ENCODE measurements at places on chromosomes 16 and 17.

DNA sequence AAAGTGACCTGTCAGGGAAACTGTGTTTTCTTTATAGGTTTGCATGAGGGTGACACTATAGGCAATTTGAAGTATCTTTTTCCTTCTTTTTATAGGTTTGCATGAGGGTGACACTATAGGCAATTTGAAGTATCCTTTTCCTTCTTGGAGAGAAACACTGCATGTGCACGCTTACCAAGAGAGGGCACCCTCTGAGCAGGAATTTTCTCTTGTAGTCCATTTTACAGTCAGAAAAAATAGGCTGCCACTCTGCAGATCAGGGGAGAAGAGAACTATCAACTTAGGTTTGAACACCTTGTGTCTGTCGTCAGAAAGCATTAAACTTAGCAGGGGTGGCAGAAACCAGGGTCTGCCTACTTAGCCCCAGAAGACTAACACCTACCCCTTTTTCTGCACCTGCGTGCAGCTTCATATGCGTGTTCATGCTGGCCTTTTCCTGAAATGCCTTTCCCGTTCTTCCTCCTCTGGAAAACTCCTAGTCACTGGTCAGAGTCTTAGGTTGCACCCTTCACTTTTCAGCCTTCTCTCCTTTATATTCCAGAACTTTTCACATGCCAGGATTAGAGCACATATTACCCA, 16.4 kb upstream of the SMIM36 start:
- no peak for DNase-seq

DNA sequence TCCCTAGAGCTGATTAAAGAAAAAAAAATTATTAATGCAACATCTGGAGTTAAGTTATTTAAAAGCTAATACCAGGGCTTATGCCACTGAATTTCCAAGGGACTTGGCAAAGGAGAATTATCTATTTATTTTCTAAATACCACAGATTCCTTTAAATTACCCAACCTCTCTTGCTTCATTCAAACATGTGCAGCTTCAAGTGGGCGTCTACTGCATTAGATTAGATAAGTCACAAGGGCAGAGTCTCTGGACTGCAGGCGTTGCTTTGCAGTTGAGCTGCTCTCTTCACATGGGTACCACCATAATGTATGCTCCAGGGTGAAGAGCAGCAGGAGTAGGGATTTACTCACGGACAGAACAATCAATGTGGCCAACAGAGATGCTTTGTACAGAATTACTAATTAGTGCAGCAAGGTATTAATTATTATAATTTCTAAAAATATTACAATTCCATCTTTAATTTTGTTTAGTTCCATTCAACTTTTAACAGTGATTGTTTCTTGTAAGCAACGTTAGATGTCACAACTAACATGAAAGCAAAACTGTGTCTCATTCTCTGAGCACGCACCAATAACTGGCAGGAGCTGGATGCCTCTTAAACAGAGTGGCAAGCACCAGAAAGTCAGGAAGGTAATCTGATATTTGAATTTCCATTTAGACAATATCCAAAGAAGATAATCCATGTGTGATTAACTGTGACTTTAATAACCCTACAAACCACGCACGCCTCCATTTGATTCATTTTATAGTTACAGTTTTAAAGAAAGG, 214.2 kb downstream of the STX8 start:
- DNase-seq, result no peak

DNA sequence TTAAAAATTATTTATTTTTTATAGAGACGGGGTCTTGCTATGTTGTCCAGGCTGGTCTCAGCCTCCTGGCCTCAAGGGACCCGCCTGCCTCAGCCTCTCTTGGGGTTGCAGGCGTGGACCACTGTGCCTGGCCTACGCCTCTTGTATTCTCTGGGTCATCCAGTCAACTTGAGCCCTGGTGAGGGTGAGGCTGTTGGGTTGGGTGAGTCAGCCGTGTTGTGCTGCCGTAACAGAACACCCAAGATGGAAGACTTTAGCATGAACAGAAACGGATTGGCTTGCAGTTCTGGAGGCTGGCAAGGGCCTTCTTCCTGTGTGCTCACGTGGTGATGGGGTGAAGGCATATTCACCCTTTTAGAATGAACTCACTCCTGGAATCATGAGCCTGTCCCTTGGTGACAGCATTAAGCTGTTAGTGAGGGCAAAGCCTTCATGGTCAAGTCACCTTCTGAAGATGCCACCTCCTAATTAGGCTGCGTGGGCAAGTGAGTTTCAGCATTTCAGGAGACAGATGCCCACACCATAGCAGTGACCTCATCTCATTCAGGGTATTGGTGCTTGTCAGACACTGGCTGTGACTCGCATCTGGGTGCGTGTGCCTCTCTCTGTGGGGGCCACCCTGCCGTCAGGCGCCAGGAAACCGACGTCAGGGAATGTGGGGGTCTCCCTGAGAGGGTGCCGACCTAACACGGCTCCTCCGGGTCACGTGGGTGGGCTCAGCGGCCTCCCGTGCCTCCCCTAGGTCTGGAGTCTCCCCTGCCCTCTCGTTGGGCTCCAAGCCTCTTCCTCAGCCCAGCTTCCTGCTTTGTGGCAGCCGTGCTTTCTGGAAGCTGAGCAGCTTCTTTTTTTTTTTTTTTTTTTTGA, 49.8 kb downstream of the WDR45B start:
- no peak for DNase-seq

GRCh38 chr16:12092544-12092921, 116.0 kb downstream of the SNX29 start:
- DNase-seq, result no peak

- no peak for DNase-seq
Measured at GRCh38 chr17:76538281-76538931, 897 bp upstream of the CYGB start.

DNA sequence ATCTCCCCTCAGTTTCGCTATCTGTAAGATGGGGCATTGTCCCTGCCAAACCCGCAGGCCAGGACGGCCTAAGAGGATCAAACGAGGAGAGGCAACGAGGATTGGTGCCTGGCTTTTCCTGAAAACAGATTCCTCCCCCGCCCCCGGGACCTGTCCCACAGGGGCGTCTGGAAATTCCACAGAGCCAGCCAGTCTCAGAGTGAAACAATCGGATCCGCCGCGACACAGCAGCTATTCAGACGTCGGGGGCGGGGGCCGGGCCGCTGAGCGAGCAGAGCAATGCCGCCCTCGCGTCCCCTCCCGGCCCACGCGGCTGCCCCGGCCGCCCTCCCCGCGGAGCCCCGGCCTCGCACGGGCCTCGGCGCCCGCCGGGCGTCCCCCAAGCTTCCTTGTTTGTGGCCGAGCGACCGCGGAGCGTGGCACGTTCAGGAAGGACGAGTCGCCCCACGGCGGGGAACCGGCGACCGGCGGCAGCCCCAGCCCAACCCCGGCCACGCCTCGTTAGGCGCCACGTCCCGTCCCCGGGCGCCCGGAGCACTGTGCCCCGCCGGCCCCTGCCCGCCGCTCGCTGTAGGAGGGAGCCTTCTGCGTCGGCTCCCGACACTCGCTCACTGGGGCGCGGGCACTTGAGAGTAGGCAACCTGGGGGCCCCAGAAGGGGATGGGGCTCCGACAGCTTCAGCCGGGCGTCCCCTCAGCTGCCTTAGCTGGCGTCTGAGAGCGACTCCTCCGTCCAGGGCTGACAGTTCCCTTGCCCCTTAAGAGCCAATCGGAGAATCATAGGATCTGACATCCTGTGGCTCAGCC, 29.6 kb upstream of the PHOSPHO1 start:
- peak; percentile 56 for DNase-seq

DNA sequence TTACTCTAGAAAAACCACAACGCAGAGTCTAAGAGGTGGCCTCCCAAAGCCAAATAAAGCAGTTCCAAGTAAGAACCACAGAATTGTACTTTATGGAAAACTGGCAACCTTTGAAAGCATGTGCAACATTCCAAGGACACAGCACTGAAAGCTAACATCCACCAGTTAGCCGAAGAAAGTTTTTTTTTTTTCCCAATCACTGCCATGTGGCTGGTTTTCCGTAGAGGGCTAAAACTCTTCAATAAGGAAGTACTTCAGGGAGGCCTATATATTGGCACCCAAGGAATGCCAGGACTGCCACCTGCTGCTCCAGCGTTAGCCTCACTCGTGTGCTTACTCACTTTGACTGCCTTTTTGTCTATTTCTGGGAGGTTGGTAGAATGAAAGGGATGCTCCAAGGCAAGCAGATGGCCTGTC, 25.2 kb downstream of the CEP95 start:
- DNase-seq, result no peak

DNA sequence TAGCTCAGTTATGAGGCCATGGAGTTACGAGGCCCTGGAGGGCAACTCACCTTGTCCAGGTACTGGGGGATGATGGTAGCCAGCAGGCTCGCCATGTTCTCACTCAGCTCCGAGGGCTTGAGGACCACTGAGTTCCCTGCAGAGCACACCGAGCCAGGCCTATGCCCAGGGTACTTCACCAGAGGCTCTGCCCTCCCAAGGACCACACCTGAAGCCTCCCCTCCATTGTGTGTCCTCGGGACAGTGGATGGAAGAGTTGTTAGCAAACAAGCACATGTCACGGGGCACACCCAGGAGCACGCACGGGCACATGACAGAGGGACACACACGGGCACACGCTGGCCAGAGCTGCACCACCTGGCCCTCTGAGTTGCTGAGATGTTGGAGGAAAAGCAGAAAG, 5.6 kb downstream of the ALDH3A1 start:
- no peak for DNase-seq

DNA sequence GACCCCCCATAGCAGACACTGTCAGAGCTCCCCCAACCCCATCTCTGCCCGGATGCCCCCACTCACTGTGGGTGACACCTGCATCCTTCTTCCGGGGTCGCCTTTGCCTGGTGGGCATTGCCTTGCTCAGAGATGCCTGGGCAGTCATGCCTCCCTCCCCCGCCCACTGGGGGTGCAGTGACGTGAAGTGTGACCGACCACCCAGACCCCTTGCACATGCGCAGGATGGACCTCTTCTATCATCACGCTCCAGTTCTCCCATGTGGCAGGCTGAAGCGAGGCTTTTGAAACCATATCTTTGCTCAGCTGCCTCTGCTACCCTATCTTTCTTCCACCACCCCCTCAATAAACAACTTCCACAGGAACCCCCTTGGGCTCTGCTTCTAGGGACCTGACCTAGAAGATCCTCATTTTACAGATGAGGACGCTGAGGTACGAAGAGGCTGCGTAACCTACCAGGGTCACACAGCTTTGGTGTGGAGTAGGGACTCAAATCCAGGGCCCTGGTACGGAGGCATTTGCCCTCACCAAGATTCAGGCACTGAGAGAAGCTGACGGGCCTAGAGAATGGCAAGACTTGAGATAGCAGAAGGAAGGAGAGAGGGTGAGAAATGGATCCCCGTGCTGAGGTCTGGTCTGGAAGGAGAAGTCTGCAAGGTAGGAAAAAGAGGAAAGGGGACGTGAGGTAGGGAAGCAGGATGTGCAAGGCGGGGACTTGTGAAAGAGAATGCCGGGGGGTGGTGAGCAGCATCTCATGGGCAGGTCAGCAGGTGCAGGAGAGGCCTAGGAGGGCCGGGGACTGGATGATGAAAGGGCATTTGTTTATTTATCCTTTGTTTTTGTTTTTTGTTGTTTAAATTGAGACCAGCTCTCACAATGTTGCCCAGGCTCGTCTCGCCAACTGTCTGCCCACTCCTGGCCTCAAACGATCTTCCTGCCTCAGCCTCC, 14.4 kb downstream of the NLRC5 start:
- no peak for DNase-seq

DNA sequence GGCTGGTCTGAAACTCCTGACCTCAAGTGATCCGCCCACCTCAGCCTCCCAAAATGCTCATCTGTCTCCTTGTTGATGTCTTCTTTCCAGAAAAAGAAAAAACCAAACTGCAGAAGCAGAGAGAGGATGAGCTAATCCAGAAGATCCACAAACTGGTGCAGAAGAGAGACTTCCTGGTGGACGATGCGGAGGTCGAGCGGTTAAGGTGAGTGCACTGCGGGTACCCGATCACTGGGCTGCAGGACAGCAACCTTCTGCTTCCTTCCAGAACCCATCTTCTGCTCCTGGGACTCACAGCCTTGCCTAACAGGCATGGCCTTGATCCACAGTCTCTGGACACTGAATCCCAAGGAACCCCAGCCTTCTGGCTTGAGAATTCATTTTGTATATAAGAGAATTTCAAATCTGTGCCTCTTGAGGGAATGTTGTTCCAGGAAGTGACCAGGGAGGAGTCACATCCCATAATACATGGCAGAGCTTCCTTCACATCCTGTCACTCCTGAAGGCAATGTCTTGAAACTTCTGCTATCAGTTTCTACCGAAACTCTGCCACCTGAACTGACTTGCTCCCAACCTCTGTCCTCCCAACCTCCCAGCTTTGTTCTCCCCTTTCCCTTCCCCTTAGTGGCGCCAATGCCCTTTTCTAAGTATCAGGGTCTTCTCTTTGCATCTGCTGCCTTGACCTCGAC, 61.7 kb downstream of the MARF1 start:
- DNase-seq, result no peak

GRCh38 chr17:74177018-74177450, 26.4 kb upstream of the RPL38 start:
- DNase-seq, result no peak

DNA sequence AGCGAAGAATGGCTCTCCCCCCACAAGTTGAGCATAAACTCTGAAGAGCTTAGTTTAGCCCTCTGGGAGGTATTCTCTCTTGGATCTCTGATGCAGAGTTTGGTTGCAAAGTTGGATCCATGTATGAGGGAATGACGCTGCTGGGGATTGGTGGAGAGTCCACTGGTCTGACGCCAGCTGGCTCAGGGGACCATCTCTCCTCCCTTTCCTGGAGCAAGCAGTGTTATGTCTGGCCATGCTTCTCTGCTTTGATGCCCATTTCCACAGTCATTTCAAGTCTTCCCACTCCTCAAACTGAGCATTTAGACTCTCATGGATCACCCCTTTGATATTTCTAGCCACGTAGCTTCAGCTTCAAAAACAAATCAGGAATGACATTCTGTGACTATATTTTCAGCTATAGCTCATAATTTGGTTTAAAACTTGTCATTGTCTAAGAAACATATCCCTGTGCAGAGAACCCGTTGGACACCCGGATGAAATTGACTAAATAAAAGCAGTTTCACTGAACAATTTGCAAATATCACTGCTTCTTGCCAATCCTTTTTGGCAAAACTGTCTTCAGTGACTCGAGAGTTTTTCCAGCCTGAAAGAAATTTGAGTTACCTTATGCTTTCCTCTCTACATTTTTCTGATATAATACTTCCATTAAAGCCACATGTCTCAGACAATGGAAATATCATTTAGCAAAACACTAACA, 193.4 kb upstream of the CDH11 start:
- no peak for DNase-seq
